ENCODE measurements at places on chromosomes 5 and 9. TPM values are rescaled to one million over a fixed set of nuclear protein-coding genes. Genes with fewer than 3 reads are reported as not detected.
A peak's percentile ranks its signal among the peaks of the same experiment; 100 is the strongest.

NTRK2 gene
- 63.4 TPM for total RNA-seq

DNA sequence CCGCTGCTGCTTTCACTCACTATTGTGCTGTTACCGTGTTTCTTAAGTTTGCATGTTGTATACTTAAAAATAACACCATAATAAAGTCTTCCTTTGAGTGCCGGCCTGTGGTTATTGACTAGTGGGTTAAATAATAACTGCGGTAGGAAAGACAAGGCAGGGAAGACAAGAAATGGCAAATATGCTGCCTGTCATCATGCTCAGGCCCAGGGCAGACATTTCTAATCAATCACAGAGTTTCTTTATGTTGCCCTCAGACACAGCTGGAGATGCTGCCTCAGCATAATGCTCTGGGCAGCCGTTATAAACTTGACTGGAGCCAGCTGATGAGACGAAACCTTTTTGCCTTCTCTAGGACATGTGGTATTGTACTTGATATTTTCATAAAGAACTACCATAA lies 215.0 kb downstream of the GAPVD1 start:
- no peak for DNase-seq
- H3K4me1 ChIP-seq, result peaks cover 72% of the 10 kb centered on the region
- no peak overlapping the region for H3K4me3 ChIP-seq
- H3K36me3 ChIP-seq, result peaks cover 15% of the 10 kb centered on the region
- no peak overlapping the region for H3K27ac ChIP-seq

DNA sequence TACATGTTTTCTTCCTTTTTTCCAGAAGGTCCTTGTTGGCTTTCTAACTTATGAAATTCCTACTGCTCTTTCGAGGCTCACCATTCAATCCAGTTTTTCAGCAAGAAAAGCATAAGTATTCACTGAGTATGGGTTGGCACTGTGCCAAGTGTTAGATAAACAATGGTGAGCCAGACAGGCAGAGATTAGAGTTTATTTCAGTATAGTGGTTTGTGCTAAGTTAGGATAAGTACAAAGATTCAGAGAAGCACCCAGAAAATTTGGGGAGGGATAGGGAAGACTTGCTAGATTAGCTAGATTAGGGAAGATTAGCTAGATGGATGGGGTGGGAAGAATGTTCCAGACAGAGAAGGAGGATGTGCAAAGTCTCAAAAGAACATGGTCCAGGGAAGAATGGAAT lies 122.9 kb downstream of the OXCT1 start:
- peaks cover 24% of the 10 kb centered on the region for H3K4me1 ChIP-seq
- DNase-seq, result no peak
- no peaks in the 10 kb centered on the region for H3K27me3 ChIP-seq

- H3K27ac ChIP-seq, result peak overlapping the region; percentile 31
- no peak for DNase-seq
- H3K36me3 ChIP-seq, result peaks cover 27% of the 10 kb centered on the region
- no peak overlapping the region for H3K4me3 ChIP-seq
- H3K27me3 ChIP-seq, result no peaks in the 10 kb centered on the region
Observed at GRCh38 chr9:113993838-113994540, 84.1 kb downstream of the AMBP start.

GRCh38 chr9:80066931-80067330 lies 495.2 kb downstream of the TLE4 start:
- DNase-seq, result no peak
- peaks cover 68% of the 10 kb centered on the region for H3K27me3 ChIP-seq
- peaks cover 19% of the 10 kb centered on the region for H3K4me1 ChIP-seq
- no peaks in the 10 kb centered on the region for H3K36me3 ChIP-seq
- no peak overlapping the region for H3K27ac ChIP-seq
- no peak overlapping the region for H3K4me3 ChIP-seq

FBXL7 gene
- 68.8 TPM for total RNA-seq

DNA sequence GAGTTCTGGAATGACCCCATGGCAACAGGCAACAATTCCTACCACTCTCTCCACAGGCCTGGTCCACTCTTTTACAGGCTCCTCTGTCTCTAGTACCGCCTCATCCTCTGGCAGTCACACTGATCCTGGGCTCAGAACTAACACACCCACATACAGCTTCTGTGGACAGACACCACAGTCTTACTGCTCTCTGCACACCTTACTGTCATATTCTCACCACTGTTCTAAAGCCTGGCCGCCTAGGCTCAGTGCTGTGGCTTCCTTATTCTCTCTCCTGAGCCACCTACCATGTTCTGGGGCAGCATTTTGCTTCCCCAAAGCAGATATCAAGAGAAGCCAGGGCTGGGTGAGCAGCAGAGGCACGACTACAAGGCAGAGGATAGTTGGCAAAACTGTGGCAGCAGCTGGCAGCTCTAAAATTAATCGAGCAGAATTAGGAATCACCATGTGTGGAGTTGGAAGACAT lies 14.8 kb downstream of the REEP5 start:
- peaks cover 5% of the 10 kb centered on the region for H3K36me3 ChIP-seq
- peaks cover 2% of the 10 kb centered on the region for H3K4me1 ChIP-seq
- H3K27me3 ChIP-seq, result no peaks in the 10 kb centered on the region
- H3K4me3 ChIP-seq, result no peak overlapping the region
- H3K27ac ChIP-seq, result no peak overlapping the region

DNA sequence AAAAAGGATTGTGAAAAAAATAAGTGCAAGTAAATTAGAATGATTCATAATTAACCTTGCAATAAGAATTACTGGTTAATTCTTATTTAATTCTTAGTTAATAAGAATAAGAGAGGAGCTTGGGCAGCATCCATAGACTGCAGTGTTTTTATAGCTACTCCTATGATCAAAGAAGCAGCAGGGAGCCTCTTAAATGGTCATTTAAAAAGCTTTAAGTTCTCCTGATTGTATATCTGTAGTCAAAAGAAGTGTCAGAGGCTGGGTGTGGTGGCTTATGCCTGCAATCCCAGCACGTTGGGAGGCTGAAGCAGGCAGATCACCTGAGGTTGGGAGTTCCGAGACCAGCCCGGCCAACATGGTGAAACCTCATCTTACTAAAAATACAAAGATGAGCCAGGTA lies 14.4 kb downstream of the ACER2 start:
- H3K27ac ChIP-seq, result no peak overlapping the region
- DNase-seq, result no peak
- no peak overlapping the region for H3K4me3 ChIP-seq
- peaks cover 13% of the 10 kb centered on the region for H3K4me1 ChIP-seq

ZNF300 gene
- 15.6 TPM for total RNA-seq

CERCAM gene
- total RNA-seq, result 134 TPM

DNA sequence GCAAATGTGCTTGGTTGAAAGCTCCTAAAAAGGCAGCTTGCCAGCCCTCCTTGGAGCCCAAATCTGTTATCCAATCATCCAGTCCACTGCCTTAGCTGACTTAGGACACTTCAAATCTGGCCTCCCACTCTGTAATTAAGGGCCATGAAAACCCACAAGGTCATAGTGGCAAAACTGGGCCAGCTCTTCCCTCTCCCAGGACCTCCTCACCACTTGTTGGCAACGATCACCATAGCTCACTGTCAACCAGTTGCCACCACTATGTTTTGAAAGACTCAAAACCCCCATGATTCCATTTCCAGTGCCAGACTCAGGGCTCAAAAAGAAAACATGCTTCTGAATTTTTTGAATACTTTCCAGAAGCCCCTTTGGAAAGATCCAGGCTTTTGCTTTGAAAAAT lies 107.5 kb downstream of the NREP start:
- H3K4me3 ChIP-seq, result no peak overlapping the region
- peaks cover 3% of the 10 kb centered on the region for H3K36me3 ChIP-seq
- no peak overlapping the region for H3K27ac ChIP-seq
- no peak for DNase-seq
- no peaks in the 10 kb centered on the region for H3K27me3 ChIP-seq

DNA sequence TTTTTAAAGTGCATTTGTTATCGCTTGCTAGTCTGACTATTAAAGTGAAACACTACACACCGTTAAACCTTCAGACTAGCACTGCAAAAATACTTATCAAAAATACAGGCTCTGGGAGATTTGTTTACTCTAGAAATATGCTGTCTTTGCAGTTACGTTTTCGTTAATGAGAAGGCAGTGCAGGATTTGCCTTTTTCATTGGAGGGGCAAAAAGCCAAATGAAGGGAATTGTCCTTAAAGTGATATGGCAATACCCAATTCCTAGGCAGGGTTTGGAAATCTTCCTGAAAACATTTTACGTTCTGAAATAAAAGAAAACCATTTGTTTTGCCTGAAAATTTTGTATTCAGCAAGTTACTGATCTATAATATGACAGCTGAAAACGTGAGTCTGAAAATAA lies 1800.2 kb downstream of the MAT2B start:
- H3K27ac ChIP-seq, result no peak overlapping the region
- no peaks in the 10 kb centered on the region for H3K27me3 ChIP-seq
- no peak overlapping the region for H3K4me3 ChIP-seq
- DNase-seq, result no peak
- no peaks in the 10 kb centered on the region for H3K36me3 ChIP-seq

AQP7 gene
- 1.7 TPM for total RNA-seq

DNA sequence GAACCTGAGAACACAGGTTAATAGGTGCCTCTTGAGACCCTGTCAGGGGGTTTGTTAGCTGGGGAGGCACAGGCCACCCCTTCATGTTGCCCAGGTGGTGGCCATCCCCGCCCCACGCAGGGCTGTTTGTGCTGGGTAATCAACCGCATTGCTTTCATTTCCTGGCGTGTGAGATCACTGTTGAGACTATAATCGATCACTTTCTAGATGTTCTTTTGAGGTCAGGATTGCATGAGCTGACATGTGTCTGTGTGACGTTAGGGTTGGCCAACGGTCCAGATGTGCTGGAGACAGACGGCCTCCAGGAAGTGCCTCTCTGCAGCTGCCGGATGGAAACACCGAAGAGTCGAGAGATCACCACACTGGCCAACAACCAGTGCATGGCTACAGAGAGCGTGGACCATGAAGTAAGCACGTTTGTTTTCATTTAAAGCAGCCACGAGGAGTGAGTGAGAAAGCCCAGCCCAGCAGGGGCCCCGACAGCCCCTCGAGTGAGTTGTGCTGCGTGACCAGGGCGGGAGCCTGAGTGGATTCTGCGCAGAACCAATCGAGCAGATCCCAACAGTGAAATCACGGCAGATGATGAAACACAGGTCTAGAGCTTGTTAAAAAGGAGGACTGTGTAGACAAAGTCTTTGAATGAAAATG lies 115.0 kb upstream of the CACNA1B start:
- no peaks in the 10 kb centered on the region for H3K27me3 ChIP-seq
- no peak for DNase-seq
- H3K36me3 ChIP-seq, result peaks cover 64% of the 10 kb centered on the region
- no peak overlapping the region for H3K4me3 ChIP-seq
- H3K27ac ChIP-seq, result no peak overlapping the region

- H3K36me3 ChIP-seq, result peaks cover 16% of the 10 kb centered on the region
- H3K4me3 ChIP-seq, result peak overlapping the region; percentile 21
- no peak for DNase-seq
- peak overlapping the region; percentile 39 for H3K27ac ChIP-seq
Observed at GRCh38 chr5:112919972-112920371, 2.1 kb downstream of the REEP5 start.

CCL27 gene
- total RNA-seq, result 0.84 TPM

THOC3 gene
- total RNA-seq, result 60.6 TPM

- DNase-seq, result no peak
- H3K27ac ChIP-seq, result peak overlapping the region; percentile 57
- H3K27me3 ChIP-seq, result no peaks in the 10 kb centered on the region
- peaks cover 35% of the 10 kb centered on the region for H3K4me1 ChIP-seq
- no peaks in the 10 kb centered on the region for H3K36me3 ChIP-seq
- no peak overlapping the region for H3K4me3 ChIP-seq
Observed at GRCh38 chr5:131277875-131278740, 14.3 kb downstream of the CDC42SE2 start.

- DNase-seq, result no peak
- no peak within 1 kb of the TSS for H3K27ac ChIP-seq
- H3K4me3 ChIP-seq, result no peak within 1 kb of the TSS
Observed at GRCh38 chr5:850511-851006, at the start of gene ZDHHC11. Gene ZDHHC11, minus strand, starts transcription at chr5:850986. Its CDS starts 384 bp downstream, at chr5:850602.

SERF1B gene
- 43.2 TPM for total RNA-seq

PCDHGB5 gene
- 3.9 TPM for total RNA-seq

GRCh38 chr5:135027697-135028615 lies 6.1 kb downstream of the PITX1 start:
- DNase-seq, result no peak
- H3K4me1 ChIP-seq, result peaks cover 24% of the 10 kb centered on the region
- H3K27ac ChIP-seq, result peak overlapping the region; percentile 88
- H3K36me3 ChIP-seq, result peaks cover 6% of the 10 kb centered on the region
- peaks cover 85% of the 10 kb centered on the region for H3K27me3 ChIP-seq

- H3K36me3 ChIP-seq, result peaks cover 20% of the 10 kb centered on the region
- no peak overlapping the region for H3K27ac ChIP-seq
- H3K4me1 ChIP-seq, result no peaks in the 10 kb centered on the region
- no peaks in the 10 kb centered on the region for H3K27me3 ChIP-seq
- no peak for DNase-seq
Observed at GRCh38 chr5:75550597-75550996, 38.9 kb downstream of the POLK start.

GRCh38 chr9:129394061-129394885 lies 216.2 kb upstream of the IER5L start:
- peaks cover 23% of the 10 kb centered on the region for H3K4me1 ChIP-seq
- no peak for DNase-seq
- H3K36me3 ChIP-seq, result no peaks in the 10 kb centered on the region
- H3K27ac ChIP-seq, result no peak overlapping the region
